Fibroblast of skin of left quadriceps (primary cell): ENCODE measurements at places on chromosomes 5 and 9.

GRCh38 chr5:58335518-58335917, 124.4 kb downstream of the PLK2 start:
- no peak for DNase-seq

DNA sequence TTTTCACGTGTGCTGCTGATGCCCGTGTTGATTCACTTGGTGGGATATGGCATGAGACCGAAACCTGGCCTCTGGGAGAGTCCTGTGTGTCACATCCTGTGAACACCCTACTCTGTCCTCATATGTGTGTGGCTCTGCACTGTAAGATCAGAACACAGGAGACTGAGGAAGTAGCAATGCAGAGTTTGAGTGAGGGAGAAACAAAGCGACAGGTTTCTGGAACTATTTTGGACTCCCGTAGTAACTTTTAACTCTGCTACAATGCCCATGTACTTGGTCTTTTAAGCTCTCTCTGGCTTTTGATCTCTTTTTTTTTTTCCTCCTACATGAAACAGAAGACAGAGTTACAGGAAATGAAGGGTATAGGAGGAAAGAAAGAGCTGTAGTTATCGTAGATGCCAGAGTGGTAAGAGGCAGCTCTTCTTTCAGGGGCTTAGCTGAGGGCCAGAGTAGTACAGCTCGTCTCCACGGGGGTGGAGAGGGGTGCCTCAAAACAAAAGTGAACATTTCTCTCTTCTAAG, 26.6 kb downstream of the GRAMD2B start:
- DNase-seq, result no peak

DNA sequence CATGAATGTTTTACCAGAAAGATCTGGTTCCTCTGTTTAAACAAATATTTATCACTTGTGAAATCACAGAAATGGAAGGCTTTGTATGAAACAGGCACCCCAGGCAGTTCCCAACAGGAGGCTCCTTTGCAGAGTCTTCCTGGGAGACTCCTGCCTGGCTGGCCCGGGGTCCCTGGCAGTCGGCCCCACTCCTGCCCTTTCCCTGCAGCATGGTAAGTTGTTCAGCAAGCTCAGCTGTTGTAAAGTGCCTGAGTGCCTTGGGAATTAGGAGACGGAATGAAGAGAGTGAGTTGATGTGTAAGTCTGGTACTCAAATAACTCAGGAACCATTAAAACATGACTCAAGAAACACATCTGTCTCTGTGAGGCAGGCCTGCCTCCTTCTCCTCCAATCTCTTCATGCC, 17.5 kb upstream of the LHFPL2 start:
- DNase-seq, result no peak

GRCh38 chr5:82274343-82275211, 3.6 kb downstream of the RPS23 start:
- DNase-seq, result no peak

GRCh38 chr9:124758691-124759090, 12.4 kb downstream of the NR6A1 start:
- no peak for DNase-seq

GRCh38 chr9:108963459-108964143, 29.4 kb downstream of the ABITRAM start:
- no peak for DNase-seq

- DNase-seq, result no peak
Measured at GRCh38 chr9:101485924-101486692, 47.5 kb upstream of the RNF20 start.

DNA sequence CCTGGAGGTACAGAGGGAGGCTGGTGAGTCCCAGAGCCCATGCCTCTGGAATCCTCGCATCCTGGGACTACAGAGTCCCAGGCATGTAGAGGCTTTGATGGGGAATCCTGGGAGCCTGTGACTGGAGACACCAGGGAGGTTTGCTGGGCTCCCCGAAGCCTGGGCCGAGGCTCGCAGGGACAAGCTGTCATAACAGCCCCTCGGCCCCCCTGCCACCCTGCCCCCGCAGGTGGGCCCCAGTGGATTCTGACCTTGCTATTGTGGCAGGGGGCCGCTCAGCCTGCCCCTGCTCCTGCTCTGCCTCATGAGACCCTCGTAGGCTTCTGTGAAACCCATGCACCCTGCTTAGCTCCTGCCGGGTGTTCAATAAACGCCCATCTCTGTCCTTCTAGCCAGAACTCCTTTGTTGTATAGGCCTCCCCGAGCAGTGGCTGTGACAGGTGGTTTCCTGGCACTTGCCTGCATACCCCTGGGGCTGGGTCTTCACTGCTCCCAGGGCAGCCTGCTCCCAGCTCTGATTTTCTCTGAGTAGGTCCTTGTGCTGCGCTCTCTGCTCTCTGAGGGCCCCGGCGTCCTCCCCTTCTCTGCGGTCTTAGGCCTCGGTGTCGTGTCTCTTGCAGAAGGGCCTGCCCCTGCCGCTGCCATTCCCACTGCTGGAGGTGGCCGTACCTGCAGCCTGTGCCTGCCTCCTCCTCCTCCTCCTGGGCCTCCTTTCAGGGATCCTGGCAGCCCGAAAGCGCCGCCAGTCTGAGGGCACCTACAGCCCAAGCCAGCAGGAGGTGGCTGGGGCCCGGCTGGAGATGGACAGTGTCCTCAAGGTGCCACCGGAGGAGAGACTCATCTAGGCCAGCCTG, 20.4 kb downstream of the CRB2 start:
- no peak for DNase-seq

GRCh38 chr5:168057905-168058304, 233.5 kb upstream of the WWC1 start:
- DNase-seq, result no peak

GRCh38 chr9:35905912-35906679, at the start of gene HRCT1:
Gene HRCT1 (plus strand): TSS chr9:35906202. CDS start chr9:35906288, 86 bp downstream.
- peak; percentile 74 for DNase-seq

DNA sequence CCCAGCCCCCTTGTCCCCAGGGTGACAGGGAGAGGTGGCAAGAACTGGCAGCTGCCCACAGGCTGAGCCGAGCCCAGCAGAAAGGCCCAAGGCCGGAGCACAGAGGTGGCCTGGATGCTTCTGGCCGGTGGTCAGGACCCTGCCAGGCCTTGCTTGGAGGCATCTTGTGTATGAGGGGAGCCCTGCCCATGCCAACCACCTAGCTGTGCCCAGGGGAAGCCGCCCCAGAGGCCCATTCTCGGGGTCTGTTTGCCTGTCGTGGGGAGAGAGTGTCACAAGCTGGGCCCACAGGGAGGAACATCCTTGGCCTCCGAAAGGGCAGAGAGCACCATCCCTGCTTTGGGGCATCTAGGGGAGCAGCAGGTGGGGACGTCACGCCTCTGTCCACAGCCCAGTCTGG, 10.0 kb downstream of the NKD2 start:
- no peak for DNase-seq

- no peak for DNase-seq
Measured at GRCh38 chr9:123680352-123680751, 249.6 kb downstream of the DENND1A start.

DNA sequence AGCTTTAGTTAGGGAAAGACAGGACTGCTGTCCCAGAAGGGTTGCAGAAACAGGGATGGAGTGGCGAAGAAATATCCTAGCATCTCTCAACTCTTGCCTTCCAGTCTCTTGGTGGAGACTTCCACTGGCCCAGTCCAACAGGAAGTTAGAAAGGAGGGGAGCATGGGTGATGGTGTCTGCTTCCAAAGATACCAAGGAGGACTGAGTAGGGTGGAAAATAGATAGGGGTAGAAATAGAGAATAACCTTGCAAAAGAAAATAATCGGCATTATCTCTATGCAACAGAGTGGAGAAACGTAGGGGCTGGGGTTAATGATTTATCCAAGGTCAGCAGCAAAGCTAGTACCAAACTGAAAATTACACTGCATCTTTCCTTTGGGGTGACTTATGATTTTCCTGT, 242.3 kb downstream of the PSAT1 start:
- DNase-seq, result no peak

GRCh38 chr9:126459546-126459945, 132.9 kb downstream of the MVB12B start:
- no peak for DNase-seq

- no peak for DNase-seq
Measured at GRCh38 chr5:134171972-134172371, 4.8 kb downstream of the SKP1 start.

DNA sequence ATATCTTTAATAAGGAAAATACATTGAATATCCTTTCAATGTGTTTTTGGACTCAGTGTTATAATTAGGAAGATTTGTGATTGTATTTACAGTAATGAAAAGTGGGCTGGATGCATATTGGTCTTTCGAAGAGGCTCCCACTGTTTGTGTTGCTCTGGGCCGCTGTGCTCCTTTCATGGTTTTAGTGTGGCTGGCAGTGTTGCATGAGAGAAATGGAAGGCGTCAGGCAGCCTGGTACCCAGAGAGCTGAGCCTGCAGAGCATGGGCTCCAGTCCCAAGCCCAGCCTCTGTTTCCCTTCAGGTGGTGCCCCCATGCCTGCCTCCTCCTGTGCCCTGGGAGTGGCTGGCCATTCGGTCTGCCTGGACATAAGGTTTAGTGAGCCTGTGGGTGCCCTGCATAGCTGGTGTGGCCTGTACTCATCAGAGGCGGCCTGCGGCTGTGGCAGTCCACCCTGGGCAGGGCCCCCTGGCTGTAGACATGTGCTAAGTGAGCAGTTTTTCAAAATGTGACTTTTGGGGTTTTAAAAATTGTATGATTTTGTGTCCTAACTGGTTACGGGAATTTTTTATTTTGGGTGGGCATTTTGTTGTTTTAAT, 27.4 kb upstream of the FAM120AOS start:
- DNase-seq, result no peak

GRCh38 chr9:114497236-114497635, 8.0 kb downstream of the WHRN start:
- DNase-seq, result no peak
